ENCODE measurements at places on chromosomes 2 and 18.
A peak's percentile ranks its signal among the peaks of the same experiment; 100 is the strongest.

DNA sequence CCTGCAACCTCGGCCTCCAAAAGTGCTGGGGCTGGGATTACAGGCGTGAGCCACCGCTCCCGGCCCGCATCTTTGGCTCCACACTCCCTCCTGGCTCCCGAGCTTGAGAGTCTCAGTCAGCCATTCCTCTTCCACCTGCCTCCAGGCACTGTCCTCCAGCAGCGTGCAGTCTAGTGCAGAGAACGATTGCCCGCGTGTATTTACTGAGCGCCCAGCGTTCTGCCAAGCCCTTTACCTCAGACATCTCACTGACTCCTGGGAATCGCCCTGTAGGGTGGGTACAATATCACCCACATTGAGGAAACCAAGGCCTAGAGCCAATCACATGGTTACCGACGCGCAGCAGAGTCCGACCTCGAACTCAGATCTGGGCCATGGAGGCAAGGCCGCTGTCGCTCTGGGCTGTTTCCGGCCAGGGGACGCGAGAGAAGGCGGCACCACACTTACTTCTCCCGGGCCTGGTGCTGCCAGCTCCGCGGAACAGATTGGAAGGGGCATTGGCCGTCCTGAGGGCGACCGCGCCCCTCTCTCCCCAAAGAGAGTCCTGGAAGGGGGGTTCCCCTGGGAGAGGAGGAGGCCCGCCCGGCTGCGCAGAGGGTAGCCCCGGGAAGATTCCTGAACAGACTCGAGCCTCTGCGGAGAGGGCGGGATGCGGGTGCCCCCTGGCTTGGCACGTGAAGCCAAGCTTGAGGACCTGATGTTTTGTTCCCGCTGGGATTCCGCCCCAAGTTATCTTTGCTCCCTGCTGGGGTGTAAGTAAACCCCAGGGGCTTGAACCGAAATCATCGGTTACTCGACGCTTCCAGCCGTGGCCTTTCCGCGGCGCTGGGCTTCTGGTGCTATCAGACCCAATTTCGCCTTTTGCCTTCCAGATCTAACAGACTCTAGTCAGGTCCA lies 5.2 kb upstream of the DLX2 start:
- DNase-seq: no peak

- DNase-seq: no peak
Observed at GRCh38 chr2:124708661-124709060, 683.6 kb downstream of the CNTNAP5 start.

DNA sequence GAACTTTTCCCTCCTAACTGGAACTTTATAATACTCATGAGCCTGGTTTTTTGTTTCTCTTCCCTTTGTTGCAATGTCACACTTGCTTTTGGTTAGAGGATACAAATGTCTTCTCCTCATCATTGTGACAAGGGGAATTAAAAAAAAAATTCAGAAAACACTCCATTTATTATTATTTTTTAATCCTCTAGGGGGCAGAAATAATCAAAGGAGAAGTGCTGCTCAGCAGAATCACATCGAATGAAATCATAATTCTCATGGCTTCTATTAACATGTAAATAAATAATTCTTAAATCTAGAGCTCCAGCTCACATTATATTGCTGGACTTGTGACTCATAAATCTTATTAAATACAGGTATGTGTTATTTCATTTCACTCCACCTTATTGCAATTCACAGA lies 273.8 kb downstream of the TRIB2 start:
- DNase-seq: no peak

- no peak for DNase-seq
Observed at GRCh38 chr2:10647886-10648605, 41.7 kb downstream of the NOL10 start.

DNA sequence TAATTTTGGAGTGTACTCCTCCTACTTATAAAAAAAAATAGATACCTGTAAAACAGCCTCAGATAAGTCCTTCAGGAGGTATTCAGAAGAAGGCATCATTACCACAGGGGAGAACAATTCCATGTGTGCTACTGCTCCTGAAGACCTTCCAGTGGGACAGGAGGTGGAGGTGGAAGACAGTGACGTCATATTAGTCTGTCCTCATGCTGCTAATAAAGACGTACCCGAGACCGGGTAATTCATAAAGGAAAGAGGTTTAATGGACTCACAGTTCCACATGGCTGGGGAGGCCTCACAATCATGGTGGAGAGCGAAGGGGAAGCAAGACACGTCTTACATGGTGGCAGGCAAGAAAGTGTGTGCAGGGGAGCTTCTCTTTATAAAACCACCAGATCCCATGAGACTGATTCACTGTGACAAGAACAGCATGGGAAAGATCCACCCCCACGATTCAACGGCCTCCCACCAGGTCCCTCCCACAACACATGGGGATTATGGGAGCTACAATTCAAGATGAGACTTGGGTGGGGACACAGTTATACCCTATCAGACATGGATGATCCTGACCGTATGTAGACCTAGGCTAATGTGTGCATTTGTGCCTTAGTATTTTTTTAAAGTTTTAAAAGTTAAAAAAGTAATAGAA lies 98.4 kb downstream of the NDUFA10 start:
- no peak for DNase-seq

DNA sequence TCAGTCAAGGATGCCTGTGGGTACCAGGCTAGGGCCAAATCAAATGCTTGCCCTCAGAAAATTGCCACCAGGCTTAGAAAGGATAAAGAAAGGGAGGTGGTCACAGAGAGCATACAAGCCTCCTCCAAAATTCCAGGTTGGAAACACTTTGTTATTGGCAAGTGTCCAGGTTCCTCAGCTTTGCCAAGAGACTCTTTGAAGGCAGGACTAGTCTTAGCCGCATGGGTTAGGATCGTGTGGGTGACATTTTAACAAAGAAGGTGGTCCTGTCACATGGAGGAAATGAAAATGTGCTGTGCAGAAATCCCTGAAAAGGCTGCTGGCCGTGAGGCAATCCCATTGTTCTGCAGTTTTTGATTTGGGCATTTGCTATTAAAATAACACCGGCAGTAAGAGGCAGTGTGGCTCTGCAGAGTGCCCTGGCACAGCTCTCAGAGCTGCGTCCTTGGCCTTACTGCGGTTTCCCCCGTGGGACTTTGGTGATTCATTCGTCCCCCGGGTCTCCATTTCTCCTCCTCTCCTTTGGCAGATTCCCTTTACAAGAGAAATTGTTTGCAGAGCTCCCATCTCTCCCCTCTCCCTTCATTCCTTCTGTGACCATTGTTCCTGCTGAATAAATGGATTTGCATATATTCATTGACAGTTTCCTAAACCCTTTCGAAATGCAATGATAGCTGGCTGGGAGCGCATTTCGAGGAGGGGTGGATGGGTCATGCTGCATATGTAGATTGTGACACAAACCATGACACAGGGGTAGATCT lies 187.3 kb downstream of the VAPA start:
- DNase-seq: no peak

DNA sequence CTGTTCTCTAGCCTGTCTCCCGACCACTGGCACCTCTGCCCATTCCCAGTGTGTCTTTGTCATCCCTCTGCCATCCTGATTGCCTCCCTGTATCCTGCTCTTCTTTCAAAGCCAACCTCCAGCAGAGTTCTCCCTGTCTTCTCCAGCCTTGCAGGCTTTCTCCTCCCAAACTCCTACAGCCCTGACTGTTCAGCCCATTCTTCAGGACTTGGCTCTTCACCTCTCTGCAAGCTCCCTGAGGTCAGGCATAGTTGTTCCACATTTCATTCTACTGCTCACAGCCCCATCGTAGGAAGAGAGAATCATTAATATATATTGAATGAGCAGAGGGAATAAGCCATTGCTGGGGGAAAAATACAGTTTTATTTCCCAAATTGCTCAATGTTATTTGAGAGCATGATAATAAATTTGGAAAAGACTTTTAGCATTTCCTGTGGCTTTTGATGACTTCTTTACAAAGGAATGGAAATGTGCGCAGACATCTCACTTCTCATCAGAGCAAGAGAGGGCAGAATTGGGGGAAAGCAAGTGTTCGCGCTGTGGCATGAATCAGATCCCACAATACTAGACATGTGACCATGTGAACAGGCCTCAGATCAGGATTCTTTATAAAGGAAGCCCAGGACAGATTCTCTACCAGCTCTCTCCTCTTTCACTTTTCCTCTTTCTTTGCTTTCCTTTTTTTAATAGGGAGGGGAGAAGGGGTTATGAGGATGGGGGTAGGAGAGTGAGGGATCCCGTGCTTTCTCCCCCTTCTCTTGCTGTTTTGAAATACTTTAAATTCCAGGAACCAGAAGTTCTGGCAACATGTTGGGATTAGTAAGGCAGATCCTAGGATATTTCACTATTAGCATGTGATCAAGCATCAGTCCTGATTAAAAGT lies 37.4 kb downstream of the EPAS1 start:
- no peak for DNase-seq

GRCh38 chr2:71800106-71800809 lies 346.9 kb downstream of the DYSF start:
- DNase-seq: no peak

DNA sequence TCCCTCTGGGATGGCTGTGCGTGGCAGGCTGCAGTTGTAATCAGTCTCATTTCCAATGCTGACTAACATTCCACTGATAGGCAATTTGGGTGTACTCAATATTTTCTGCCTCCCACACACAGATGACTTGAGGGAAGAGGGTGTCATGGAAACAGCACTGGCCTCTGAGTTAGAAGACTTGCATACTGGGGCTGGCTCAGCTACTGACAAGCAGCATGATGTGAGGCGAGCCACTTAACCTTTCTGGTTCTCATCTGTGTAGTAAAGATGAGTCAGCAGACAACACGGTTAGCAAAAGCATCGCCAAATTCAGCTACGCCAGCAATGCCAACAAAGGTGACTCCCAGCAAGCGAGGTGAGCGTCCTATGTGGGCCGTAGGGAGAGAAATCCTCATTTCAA lies 73.5 kb downstream of the COLEC12 start:
- DNase-seq: no peak

- no peak for DNase-seq
Observed at GRCh38 chr2:134669731-134670669, 48.8 kb downstream of the TMEM163 start.

DNA sequence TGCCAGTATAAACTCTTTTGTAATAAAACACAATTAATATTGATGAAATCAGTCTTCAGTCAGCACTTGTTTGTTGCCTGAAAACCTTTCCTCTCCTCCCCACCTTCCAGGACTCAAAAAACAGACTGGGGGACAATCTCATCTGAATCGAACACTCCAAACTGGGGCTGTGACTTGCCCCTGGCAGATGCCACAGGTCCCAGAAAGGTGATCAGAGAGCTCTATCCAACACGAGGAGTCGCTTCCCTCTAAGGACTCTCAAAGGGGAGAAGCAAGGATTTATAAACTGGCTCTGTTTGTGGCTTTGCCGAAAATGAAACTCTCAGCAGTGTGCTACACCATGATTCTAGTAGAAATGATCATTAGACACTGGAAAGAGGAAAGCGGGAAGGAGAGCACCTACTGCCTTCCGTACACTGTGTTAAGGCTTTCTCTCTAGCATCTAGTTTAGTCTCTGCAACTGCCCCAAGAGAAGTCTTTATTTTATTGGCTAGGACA lies 199.2 kb downstream of the TGIF1 start:
- DNase-seq: no peak

DNA sequence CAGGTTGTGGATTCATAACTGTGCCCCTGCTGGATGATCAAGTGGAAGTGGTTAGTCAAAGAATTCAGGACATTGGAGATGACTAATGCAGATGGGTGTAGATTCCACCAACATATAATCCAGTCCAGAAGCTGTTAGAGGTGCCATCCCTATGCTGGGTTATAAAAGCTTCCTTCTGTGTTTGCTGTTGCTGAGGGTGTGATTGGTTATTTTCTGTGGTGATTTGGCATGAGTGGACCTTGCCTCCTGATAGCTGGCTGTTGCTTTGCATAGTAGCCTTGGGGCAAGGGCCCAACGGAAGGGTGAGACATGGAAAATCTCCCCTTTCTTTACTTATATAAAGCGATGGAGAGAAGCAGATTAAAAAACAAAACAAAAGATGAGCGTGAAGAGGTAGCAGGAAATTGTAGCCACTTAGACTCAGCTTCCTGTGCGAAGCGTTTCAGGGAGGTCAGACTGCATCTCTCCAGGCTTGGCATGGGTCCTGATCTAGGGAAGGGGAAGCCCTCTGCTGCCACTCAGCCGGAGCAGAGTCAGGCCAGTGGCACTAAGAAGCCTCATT lies 190.4 kb downstream of the FMNL2 start:
- DNase-seq: no peak

- DNase-seq: no peak
Observed at GRCh38 chr2:221444106-221444505, 128.0 kb downstream of the EPHA4 start.

- no peak for DNase-seq
Observed at GRCh38 chr18:1053331-1054315, 149.0 kb downstream of the ADCYAP1 start.

DNA sequence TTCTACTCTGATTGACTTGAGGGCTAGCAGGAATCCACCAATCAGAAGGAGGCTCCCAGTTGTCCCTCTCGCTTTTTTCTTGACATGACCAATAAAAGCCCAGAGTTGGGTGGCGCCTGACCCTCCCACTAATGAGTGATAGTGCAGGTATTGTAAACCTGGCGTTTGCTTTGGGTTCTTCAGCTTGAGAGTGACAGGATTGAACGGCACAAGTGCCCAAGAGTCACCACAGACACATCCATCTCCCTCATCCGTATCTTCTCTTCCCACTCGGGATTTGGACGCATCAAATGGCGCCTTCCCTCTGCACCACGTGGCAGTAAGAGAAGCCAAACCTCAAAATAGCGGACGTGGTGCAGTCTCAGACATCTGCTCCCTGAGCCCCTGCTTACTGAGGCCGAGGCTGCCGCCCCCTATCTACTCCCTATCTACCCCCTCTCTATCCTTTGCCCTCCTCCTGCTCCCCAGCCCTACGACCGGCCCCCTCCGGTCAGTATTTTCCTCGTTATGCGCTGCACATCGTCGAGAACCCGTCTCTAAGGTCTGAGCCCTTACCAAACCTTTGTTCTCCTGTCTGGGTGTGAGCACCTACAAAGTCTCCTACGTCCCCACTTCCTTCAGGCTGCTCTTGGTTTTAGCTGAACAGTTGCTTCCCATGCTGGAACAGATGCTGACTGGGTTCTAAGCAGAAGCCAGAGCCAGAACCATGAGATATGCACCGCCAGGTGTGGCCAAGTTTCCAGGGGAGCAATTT lies 881 bp upstream of the FAM161A start:
- DNase-seq: peak; percentile 57

GRCh38 chr2:120662046-120662445 lies 73.6 kb upstream of the GLI2 start:
- no peak for DNase-seq

- DNase-seq: no peak
Observed at GRCh38 chr18:11809895-11810294, 41.3 kb upstream of the CHMP1B start.

- no peak for DNase-seq
Observed at GRCh38 chr2:224984637-224985036, 57.6 kb downstream of the DOCK10 start.

DNA sequence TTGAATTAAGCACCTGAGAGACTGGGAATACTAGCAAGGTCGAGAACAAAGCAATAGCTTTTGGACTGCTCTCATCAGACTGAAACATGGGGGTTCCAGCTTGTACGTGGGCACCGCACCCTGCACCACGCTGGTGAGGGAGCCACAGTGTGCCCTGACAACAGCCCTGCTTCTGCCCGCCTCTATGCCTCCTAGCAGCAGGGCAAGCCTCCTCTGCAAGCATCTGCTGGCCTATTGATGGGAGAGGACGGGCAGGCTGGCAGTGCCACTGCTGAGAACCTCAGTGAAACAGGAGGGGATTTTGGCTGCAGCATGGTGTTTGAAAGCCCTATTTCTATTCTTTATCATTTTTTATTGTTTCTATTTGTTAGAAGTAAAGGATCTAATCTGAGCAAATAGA lies 146.1 kb upstream of the OTOS start:
- DNase-seq: no peak
